NB4 (cell line): ENCODE measurements at places on chromosomes 4 and X.

DNA sequence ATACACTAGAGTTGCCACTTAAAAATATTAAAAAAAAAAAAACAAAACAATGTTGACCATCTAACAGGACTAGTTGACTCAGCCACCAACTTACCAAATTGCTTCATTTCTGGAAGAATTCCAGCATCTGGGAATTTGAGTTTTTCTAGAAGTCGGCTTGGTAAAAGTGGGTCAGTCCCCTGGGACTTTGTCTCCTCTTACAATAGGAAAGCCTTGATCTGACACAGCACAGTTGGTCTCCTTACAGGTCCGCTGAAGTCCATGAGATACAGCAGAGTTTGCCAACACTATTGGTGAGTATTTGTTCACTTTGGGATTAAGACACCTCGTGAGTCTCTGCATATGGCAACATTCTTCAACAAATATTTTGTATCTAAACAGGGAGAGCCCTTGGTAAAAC is 18.2 kb upstream of the DDIT4L start:
- no peak for DNase-seq

DNA sequence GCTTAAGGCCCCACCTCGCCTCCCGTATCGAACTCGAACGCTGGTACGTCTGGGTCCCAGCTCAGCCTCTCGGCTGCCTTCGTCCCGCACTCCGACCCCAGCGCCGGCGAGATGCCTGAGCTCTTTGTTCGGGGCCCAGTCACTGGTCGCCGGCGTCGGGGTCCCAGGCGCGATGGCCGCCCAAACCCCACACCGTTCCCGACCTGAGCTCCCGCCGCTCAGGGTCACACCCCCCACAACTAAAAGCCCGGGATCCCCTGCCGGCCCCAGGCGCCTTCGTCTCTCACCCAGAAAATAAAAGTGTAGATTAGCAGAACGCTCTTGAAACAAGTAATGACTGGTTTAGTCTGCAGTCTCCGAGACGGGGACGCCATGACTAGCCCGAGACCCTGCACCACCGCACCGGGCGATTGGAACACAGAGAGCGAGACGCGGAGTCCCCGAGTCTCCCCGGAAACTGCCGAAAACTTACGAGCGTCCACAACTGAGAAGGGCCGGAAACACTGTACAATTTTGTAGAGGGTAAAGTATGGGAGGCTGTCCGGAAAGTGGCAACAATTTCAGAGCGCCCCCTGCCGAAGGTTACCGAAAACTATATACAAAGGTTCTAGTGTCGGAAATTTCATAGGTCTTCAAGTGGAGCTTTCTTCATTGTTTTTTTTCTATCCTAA is at the start of gene TSPAN6:
TSPAN6 (minus strand) TSS at position 486 of the 671 bp plus-strand sequence; CDS start at position 374, 112 bp downstream.
- DNase-seq = peak; percentile 1

- no peak for DNase-seq
Observed at GRCh38 chr4:185546335-185546734, 11.0 kb upstream of the PDLIM3 start.

GRCh38 chr4:94416981-94417380 is 34.8 kb upstream of the PDLIM5 start:
- DNase-seq = no peak

GRCh38 chr4:21885770-21886169 is 62.8 kb downstream of the KCNIP4 start:
- no peak for DNase-seq

DNA sequence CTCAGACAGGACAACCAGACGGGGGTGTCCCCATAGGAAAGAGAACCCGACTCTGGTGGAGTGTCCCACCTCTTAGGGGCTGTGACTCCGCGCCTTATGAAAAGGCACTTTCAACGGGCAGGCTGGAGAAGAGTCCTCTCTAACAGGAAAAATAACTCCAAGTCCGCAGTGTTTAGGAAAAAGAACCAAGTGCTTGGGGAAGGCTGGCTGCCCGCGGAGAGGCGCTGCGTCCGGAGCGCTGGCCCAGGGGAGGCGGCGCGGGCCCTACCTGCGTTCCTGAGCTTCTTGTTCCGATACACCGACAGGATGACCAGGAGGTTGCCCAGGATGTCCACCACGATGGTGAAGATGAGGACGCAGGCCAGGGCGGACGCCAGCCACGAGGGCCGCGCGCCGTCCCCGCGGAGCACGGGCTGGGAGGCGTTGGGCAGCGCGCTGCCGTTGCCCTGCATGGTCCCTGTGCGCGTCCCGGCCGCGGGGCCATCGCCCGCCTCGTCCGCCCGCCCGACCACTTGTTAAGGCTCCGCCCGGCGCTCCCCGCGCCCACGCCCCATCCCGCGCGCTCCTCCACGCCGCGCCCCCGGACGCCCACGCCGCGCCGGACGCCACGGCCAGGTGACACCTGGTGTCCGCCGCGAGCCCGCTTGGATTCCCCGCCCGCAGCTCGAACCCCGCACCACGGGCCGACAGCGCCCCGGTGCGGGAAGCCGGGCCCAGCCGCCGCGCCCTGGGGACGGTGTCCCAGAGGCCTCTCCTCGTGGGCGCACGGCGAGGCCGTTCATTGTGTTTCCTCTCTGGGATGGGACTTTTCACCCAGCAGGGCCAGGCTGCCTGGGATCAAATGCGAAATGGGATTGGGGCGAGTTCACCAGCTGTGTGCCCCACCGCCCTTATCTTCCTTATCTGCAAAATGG is at the start of gene MTNR1A:
MTNR1A (minus strand) TSS at position 654 of the 914 bp plus-strand sequence; CDS start at position 452, 202 bp downstream.
- DNase-seq = no peak

DNA sequence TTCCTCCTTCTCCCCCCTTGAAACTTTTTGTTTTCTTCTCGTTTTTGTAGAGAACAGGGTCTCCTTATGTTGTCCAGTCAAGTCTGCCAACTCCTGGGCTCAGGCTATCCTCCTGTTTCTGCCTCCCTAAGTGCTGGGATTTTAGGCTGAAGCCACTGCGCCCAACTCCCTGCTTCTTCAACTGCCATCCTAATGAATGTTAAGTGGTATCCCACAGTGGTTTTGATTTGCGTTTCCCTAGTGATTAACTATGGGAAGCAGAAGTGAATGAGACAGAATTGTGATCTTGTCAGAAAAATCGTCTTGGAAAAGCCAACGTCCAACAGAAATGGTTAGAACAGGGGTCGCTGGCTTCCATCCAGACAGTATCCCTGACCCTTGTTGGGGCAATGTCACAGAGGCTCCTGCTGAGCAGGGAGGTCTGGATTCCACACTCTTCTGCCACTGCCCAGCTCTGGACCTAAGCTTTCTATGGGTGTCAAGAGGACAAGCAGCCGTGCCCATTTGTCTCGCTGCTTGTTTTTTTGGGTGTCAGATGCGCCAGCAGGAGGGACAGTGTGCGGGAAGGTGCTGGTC is 869 bp upstream of the ADD1 start:
- no peak for DNase-seq

- no peak for DNase-seq
Observed at GRCh38 chr4:42498040-42498439, 100.8 kb downstream of the SHISA3 start.

DNA sequence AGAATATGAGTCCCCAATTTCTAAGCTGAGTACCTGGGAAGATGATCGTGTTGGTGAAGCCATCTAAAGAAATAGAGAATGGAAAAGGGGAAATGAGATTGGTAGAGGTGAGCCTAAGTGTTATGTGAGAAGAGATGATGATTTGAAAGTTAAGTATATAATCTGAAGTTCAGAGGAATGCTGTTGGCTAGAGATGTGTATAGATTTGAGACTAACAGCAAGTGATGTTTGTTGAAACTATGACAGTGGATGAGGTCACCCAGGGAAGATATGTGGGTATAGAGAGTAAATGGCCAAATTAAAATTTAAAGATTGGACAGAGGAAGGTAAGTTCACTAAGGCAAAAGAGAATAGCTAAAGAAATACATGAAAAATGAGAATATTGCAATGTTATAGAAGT is 324.2 kb downstream of the MAPK10 start:
- no peak for DNase-seq

- no peak for DNase-seq
Observed at GRCh38 chr4:144288011-144288903, 147.7 kb upstream of the GYPA start.

DNA sequence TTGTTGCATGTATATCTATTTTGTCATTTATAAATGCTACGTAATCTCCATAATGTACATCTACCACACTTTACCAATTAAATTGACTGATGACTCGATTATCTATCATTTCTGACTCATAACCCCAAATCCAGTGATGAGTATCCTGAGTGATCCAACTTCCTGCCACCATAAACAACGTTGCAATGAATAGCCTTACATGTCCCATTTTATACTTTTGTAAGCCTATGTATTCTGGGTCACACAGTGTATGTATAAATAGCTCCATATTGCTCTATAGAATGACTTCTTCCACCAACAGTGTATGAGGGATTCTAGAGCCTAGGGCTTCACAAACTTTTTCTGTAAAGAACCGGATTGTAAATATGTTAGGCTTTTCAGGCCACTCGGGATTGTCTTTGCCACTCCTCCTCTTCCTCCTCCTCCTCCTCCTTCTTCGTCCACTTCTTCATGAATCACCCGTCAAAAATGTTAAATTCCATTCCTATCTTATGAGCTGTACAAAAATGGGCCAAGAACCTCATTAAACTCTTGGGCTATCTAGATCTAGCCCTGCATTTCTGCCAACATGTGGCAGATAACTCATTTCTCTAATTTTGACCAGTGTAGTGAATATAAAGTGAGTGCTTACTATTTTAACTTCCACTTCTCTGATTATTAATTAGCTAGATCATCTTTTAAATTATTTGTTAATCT is 672.2 kb upstream of the AMOT start:
- DNase-seq = no peak

DNA sequence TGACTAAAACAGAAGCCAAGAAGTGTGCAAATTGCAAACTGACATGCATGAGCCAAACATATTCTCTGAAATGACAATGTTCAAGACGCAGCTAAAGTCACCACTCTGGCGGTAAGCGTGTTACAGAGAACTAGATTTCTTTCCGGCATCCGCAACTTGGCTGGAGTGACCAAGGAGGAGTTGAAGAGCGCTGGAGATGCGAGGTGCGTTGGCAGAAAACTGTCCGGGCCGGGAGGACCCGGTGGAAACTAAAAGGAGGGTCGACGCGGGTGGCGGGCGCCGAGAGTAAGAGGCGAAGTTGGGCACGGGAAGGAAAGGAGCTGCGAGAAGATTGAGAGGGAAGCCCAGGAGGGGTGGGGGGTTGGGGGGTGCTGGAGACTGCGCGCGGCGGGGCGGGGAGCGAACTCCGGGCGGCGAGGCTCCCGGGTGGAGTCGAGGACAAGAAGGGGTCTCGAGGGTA is 807 bp downstream of the SEL1L3 start:
- peak; percentile 74 for DNase-seq

DNA sequence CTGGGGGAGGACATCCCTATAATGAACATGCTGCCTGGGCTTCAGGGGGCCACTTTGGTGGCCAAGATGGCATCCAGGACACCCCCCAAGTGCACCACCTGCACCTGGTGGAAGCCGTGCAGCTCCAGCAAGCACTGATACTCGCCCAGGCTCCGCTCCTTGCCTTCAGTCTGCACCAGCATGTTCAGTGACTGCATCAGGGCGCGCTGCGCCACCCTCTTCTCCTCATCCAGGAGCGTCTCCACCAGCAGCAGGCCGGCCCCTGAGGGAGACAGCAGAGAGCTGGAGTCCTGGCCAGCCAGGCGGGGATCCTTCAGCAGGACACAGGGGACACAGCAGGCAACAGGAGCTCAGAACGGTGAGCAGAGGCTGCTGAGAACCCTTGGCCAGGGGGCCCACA is 11.3 kb upstream of the SLC25A6 start:
- DNase-seq = no peak

DNA sequence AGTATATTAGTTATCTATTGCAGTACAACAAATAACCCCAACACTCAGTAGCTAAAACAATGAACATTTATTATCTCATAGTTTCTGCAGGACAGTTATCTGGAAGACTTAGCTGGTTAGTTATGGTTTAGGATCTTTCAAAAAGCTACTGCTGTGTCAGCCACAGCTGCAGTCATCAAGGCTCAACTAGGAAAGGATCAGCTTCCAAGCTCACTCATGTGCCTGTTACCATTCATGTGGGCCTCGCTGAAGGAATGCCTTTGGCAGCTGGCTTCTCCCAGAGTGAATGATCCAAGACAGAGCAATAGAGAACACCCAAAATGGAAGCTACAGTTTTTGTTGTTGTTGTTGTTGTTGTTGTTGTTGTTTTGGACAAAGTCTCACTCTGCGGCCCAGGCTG is 13.5 kb upstream of the PRSS48 start:
- DNase-seq = no peak

- DNase-seq = peak; percentile 69
Observed at GRCh38 chr4:53558065-53558801, 33.1 kb downstream of the LNX1 start.

DNA sequence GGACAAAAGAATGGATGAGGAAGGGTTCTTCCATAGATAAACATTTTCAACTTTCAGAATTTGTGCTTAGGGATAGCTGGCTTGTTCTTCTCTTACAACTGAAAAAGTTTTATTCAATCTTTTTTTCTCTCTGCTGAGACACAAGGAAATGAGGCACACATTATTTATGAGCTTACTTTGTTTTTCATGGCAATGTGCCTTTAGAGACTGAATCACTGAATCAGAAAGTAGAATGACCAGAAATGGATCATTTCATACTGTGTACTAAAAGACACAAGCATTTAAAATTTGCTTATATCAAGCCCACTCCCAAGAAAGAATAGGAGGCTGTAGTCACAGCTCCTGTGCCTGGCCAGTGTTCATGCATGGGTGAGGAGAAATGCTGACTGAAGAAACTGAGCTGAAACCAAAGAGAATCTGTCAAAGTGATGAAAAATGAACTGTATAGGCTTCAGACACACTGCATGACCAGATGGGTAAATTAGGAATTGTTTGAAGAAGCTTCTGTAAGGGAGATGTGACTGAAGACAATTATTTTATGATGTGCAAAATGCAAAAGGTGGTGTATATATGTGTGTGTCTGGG is 413.8 kb downstream of the RAPGEF2 start:
- no peak for DNase-seq

GRCh38 chr4:52915730-52916300 is 53.7 kb downstream of the RASL11B start:
- DNase-seq = no peak

DNA sequence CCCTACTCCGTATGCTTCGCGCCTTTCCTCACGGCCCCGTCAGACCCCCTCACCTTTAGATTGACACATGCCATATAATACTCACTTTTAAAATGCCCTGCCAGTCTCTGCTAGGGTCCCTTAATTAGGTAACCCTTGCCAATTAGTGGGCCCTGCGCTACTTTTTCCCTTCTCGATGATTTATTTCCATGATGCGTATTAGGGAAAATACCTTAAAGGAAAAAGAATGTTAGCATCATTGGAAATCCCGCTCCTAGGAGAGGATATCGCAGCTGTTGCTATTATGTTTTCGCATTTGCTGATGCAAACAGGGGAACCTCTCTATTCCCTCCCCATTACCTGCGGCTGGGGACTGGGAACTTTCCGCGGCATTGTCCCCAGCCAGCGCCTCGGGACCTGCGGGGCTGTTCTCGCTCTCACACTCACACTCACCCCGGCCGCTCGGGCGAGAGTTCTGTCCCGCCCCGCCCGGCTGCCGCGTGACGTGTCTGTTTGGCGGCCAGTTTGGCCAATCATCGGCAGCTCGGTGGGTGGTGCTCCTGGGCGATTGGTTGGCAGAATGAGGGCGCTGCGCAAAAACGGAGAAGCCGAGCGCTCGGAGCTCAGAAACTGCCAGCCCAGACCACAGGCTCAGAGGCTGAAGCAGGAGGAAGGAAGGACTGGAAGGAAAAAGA is at the start of gene PCDH10:
PCDH10 (plus strand) TSS at position 605 of the 674 bp plus-strand sequence. CDS start 847 bp downstream, outside the sequence.
- no peak for DNase-seq

- DNase-seq = no peak
Observed at GRCh38 chr4:141389649-141390048, 169.0 kb downstream of the ZNF330 start.

GRCh38 chr4:148857239-148857972 is 415.2 kb upstream of the NR3C2 start:
- DNase-seq = no peak
